ENCODE measurements at places on chromosomes 13 and 19.

DNA sequence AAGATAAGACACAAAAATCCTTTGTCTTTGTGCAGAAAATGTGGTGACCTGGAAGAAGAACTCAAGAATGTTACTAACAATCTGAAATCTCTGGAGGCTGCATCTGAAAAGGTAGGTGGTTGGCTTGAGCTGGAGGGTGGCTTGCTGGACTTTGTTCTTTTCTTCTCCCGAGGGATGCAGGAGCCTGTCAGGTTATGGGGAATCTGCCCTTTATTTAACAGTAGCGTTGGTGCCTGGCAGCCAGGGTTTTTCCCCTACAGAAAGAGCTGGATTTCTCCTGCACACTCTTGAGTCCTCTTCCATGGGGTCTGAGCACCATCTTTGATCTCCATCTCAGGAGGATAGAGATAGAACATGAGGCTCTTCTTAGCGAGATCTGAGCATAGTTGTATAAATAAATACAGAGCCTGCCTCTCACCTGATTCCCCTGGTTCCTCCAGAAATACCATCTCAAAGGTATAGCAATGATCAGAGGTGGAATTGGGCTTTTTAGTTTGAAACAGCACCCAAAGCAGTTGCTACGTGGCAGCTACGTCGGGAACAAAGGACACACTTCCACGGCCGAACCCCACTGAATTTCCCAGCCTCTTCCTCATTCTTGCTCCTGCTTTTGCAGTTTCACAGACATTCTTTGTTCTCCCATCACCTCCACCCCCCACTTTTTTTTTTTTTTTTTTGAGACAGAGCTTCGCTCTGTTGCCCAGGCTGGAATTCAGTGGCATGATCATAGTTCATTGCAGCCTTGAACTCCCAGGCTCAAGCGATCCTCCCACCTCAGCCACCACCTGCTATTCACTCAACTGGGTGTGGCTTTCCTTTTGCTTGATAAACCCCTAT is 12.9 kb downstream of the TPM4 start:
- DNase-seq, result no peak

DNA sequence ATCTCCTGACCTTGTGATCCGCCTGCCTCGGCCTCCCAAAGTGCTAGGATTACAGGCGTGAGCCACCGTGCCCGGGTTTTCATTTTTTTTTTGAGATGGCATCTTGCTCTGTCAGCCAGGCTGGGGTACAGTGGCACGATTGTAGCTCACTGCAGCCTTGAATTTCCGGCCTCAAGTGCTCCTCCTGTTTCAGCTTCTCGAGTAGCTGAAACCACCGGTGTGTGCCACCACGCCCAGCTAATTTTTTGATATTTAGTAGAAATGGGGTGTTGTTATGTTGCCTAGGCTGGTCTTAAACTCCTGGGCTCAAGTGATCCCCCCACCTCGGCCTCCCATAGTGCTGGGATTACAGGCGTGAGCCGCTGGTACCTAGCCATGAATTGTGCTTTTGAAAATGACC is 5.9 kb downstream of the ADAT3 start:
- DNase-seq, result no peak

DNA sequence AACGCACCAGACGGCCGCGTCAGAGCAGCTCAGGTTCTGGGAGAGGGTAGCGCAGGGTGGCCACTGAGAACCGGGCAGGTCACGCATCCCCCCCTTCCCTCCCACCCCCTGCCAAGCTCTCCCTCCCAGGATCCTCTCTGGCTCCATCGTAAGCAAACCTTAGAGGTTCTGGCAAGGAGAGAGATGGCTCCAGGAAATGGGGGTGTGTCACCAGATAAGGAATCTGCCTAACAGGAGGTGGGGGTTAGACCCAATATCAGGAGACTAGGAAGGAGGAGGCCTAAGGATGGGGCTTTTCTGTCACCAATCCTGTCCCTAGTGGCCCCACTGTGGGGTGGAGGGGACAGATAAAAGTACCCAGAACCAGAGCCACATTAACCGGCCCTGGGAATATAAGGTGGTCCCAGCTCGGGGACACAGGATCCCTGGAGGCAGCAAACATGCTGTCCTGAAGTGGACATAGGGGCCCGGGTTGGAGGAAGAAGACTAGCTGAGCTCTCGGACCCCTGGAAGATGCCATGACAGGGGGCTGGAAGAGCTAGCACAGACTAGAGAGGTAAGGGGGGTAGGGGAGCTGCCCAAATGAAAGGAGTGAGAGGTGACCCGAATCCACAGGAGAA is 1.9 kb downstream of the PPP1R12C start:
- no peak for DNase-seq

DNA sequence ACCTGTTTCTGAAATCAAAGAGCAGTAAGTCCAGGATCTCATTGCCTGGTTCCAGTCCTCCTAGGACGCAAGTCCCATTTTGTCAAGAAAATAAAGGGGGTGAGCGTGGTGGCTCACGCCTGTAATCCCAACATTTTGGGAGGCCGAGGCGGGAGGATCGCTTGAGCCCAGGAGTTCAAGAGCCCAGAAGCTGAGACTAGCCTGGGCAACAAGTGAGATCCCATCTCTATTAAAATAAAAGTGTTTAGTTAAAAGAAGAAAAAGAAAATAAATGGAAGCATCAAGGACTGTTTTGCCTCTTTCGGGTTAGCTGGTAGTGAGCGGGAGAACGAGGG is 344 bp upstream of the HAUS5 start:
- DNase-seq, result no peak

- peak; percentile 58 for DNase-seq
Observed at GRCh38 chr19:17281391-17282304, at the start of gene ANKLE1. TSS of gene ANKLE1 (plus strand) at chr19:17281901. CDS start at chr19:17281921, 20 bp downstream.

- no peak for DNase-seq
Observed at GRCh38 chr19:2394442-2395292, 32.7 kb downstream of the TIMM13 start.

DNA sequence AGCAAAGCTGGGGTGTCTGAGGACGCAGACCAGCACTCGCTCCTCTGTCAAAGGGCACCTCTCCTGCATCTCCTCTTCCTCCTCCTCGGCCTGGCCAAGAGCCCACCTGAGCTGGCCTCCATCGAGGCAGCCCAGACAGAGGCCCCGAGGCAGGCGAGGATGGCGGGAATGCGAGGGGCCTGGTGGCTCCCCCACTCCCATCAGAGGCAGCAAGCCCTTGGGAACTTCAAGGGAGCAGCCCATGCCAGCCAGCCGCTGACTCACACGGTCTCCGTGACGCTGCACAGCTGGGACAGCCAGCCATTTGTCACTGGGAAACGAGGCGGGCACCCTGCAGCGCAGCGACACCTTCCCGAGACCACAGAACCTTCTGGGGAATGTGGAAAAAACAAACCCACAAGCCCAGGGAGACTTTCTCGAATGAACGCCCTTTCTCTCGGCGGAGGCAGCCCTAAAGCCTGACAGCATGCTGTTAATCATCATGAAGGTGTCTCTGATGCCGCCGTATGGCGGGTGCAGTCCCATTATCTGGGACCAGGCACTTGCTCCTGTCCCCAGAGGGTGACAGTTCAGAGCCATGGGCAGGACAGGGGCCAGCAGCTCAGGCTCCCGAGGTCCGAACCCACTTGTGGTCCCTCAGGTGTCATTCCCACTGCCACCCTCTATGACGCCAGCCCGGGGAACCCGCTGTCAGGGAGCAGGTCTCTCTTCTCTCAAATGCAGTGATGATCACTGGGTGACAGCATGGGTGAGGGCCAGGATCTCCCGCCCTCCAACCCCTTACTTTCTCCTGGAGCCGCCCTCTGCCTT is 53.0 kb downstream of the PEPD start:
- no peak for DNase-seq

DNA sequence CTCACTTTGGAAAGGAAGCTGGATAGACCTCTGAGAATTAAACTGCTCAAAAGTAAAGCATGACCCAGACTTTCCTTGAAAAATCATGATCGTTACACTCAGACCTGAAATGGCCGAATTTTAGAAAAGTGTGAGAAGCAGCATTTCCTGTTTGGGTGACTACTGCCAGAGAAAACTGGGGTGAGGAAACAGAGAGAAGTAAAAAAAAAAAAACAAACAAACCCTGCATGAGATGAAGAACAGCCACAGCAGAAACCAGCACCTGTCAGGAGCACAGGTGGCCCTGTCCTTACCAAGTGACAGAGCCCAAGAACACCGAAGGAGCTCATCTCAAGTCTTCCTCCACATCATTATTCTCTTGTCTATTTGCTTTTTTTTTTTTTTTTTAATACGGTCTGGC is 12.0 kb upstream of the ADPRHL1 start:
- no peak for DNase-seq

GRCh38 chr13:86660090-86660489 is 860.9 kb upstream of the SLITRK6 start:
- no peak for DNase-seq

GRCh38 chr19:6425732-6426620 is 1.4 kb upstream of the KHSRP start:
- DNase-seq, result no peak

- DNase-seq, result no peak
Observed at GRCh38 chr13:44031555-44031954, 151.9 kb downstream of the LACC1 start.

Data from stimulated activated CD8-positive, alpha-beta memory T cell treated with anti-CD3 and anti-CD28 coated beads, Interleukin-15, amount 100 ng/mL, for 48 hours (primary cell).